ENCODE measurements at places on chromosomes 11 and 22.

DNA sequence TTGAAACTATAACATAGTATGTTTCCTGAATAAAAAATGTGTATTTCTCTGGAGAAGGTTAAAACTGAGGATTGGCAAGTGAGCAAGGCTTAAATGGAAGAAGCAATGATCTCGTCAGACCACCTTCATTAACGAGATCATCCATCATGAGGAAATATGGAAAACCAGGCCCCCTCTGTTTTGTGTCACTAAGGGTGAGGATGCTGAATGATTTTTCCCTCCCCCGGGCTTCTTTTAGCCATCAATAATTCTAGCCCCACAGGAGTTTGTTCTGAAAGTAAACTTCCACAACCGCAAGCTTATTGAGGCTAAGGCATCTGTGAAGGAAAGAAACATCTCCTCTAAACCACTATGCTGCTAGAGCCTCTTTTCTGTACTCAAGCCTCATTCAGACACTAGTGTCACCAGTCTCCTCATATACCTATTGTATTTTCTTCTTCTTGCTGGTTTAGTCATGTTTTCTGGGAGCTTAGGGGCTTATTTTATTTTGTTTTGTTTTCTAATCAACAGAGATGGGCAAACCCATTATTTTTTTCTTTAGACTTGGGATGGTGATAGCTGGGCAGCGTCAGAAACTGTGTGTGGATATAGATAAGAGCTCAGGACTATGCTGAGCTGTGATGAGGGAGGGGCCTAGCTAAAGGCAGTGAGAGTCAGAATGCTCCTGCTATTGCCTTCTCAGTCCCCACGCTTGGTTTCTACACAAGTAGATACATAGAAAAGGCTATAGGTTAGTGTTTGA lies 5.8 kb upstream of the HBE1 start:
- no peak for DNase-seq

DNA sequence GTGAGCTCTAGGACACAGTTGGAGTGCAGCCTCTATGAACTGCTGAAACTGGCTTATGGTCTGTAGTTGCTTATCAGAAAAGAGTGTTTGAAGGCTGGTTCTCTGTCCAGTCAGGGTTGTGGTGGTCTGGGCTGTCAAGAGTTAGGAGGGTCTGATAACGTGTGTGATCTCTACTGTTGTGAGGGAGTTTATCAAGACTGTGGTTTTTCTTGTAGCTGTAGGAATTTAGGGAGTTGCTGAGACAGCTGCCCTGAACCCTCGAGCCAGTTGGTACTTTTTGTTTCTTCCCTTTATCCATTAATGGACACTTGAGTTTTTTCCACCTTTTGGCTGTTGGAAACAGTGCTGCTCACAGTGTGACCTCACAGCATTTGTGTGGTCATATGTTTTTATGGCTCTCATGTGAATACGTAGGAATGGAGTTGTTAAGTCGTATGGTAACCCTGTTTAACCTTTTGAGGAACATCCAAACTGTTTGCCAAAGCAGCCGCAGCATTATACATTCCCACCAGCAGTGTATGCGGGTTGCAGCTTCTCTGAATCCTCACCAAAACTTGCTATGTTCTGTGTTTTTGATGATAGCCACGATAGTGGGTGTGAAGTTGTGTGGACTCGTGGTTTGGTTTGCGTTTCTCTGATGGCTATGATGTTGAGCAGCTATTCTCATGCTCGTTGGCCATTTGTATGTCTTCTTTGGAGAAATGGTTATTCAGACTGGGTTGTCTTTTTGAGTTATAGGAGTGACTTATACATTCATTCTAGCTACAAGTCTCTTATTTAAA lies 20.9 kb upstream of the DGCR8 start:
- no peak for DNase-seq

DNA sequence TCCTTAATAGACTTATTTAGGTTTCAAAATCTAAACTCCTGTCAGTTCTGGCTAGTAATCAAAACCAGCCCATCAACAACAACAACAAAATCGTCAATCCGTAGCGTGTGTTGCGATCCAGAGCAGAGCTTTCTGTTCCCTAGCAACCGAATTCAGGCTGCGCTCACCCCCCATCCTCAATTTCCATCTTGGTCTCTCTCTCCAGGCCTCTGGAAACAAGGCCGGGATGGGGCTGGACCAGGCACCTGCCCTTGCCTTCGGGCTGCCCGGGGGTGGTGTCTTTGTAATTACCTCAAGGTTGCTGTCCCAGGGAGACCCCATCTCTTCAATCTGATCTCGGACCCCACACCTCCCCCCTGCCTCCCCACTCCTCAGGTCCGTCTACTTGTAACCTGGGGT lies 1341.5 kb downstream of the BRD1 start:
- DNase-seq: no peak

DNA sequence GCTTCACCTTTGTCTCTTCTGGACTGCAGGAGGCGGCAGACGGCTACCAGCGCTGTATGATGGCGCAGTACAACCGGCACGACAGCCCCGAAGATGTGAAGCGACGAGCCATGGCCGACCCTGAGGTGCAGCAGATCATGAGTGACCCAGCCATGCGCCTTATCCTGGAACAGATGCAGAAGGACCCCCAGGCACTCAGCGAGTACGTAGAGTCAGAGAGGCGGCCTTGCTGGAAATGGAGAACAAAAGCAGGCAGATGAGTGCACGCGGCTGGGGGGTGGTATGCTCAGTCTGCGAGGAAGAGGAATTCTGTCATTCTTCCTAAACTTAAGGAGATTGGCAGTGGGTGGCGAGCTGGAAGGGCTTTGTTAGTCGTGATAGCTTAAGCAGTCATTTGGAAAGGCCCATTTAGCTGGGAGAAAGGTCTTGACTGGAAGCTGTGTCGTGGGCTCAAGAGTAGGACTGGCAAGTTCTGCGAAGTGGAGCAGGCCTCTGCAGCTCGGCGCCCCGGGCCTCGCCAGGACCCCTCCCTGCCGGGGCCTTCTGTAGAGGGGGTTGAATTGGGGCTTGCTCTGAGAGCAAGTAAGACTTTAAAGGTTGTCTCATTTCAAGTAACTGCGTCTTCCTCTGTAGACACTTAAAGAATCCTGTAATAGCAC lies 3.0 kb upstream of the FERMT3 start:
- no peak for DNase-seq

DNA sequence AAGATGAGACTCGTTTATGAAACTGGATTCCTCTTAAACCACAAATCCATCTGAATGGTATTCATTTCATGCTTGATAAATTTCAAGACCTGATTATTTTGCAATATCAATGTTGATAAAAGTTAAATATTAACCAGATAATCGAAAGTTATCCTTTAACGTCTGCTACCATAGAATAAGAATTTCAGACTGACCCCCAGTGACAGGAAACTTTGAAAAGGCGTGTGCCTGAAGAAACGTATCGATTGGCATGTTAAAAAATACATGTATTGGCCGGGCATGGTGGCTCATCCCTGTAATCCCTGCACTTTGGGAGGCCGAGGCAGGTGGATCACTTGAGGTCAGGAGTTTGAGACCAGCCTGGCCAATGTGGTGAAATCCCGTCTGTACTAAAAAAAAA lies 13.9 kb downstream of the SCGB1A1 start:
- DNase-seq: no peak

- no peak for DNase-seq
These were observed 47.5 kb downstream of the LINC01488 start for GRCh38 chr11:69529001-69529400.

DNA sequence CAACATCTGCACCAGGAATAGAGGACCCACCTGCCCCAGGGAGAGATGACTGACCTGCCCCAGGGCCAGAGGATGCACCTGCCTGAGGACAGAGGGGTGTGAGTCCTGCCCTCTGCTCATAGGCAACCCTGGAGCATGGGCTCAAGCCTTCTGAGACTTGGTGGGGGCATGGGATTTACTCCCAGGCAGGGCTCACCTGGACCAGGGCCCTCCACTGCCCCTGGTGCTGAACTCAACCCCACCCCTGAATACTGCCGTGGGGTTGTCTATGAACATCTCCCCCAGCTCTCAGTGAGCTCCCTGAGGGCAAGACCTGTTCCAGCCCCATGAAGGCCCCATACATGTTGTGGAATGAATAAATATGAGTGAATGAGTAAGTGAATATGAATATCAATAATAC lies 33.8 kb upstream of the MUC5AC start:
- DNase-seq: no peak

DNA sequence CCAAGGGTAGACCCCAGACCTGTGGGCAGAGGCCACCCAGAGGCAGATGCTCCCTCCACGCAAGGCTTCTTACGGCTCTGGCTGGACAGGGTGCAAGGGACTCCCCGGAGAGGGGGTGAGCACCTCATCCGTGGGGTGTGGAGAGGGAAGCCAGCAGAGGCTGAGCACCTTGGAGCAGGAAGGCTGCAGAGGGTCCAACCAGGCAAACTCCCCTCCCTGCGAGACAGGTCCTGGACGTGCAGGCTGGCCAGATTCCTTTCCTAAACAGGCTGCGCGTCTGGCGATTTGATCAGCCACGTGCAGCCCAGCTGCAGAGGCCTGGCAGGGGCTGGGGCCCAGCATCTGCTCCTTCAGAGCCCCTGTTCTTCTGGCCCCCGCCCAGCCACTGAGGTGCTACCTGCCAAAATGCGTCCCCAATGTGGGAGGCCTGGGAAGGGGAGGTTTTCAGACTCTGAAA lies 49.3 kb downstream of the WNT11 start:
- no peak for DNase-seq

DNA sequence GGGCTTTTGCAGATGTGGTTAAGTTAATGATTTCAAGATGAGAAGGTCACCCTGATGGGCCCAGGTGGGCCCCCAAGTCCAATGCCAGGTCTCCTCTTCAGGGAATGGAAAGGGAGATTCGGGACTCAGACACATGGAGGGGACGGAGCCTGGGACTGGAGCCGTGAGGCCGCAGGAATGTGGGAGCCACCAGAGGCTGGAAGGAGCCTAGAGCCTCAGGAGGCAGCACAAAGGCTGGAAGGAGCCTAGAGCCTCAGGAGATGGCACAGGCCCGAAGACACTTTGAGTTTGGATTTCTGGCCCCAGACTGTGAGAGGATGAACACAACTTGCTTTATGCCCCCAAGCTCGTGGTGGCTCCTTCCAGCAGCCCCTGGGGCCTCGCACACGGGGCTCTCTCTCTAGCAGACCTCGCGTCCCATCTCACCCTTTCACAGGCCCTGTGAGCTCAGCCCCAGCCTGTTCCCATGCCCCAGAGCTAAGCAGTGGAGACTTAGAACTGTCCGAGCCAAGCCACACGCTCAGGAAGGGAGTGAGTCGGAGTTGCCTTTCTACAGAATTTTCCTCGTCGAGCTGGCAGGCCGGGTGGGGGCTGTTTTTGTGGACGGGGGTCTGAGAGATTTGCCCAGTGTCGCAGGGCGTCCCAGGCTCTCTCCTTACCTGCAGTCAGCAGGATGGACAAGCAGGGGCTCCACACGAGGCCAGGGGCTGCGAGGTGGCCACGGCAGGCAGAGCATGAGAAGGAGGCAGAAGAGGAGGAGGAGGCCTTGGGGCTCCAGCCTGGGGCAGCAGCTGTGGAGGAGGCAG lies 937.6 kb downstream of the BRD1 start:
- DNase-seq: no peak

GRCh38 chr22:30308518-30309230 lies 18.1 kb downstream of the TBC1D10A start:
- peak; percentile 70 for DNase-seq

- DNase-seq: no peak
These were observed 92.7 kb upstream of the TBCEL start for GRCh38 chr11:120931057-120931779.

DNA sequence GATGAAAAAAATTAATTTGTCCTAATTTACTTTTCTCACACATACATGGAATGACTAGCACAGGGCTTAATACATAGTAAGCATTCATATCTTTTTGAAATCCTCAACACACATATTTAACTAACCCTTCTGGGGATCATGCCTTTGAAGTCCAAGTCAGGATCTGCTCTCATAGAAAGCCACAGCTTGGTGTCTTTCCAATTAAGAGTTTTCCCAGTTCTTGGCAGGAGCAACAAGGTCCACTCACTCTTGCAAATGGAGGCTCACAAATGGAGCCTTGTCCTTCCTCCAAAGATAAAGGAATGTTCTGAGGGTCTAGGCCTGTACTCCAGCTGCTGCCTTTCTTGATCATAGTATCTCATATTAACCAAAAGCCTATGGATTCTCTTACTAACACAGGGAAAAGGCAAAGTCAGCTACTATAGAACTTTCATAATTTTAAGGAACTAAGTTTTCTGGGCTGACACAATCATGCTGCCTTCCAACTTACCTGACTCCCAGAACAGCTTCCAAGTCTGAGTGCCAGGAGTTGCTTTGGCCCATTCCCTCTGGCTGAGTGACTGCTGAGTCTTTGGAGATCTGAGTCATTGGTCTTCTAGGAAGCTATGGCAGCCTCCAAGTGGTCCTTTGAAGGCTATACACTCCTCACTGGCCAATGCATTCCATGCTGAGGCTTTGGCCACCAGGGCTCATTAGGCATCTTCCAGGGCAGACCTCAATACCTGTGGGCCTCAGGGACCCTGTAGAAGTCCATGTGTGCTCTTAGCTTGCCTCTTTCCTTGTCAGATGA lies 25.8 kb upstream of the NUCB2 start:
- no peak for DNase-seq

DNA sequence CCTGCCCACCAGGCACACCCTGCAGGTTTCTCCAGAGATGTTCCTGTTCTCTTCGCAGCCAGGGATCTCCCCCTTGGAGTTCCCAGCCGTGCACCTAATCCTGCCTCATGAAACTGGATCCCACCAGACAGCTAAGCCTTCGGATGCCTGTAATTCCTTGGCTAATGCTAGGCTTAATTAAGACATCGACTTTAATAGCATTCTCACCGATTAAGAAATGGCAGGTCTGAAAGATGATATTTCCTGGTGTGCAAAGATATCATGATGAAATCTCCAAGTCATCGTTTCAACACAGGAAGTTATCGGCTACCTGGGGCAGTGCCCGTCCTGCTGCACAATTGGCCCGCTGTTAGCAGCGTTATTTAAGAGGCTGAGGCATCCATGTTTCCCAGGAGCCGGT lies 41.5 kb upstream of the CCND1 start:
- DNase-seq: no peak

- no peak for DNase-seq
These were observed 48.4 kb upstream of the POU2AF1 start for GRCh38 chr11:111427471-111427912.

- DNase-seq: no peak
These were observed 19.5 kb downstream of the TSPAN4 start for GRCh38 chr11:862081-862661.

- DNase-seq: no peak
These were observed 55.1 kb downstream of the AMOTL1 start for GRCh38 chr11:94823102-94823732.

DNA sequence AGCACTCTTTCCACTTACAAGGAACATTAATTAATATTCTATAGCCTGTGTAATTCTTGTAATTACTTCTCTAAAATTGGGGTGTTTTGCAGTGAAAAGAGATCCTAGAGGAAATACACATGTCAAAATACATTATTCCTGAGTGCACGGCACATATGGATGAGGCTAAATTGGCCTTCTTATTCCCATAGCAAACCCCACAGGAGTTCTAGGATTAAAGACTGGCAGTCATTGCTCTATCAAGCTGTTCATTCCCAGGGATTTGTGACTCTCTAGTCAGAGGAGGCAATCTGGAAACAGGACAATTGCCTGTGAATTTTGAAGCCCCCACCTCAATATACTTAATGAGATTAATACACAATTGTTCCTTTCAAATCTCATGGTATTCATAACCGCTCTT lies 145.9 kb upstream of the OPCML start:
- no peak for DNase-seq
